ENCODE measurements at places on chromosomes 16 and 17. TPM values are rescaled to one million over a fixed set of nuclear protein-coding genes. Genes with fewer than 3 reads are reported as not detected.

- H3K27ac ChIP-seq, result peak overlapping the region; percentile 63
- peaks cover 17% of the 10 kb centered on the region for H3K36me3 ChIP-seq
- no peak overlapping the region for H3K4me3 ChIP-seq
- no peaks in the 10 kb centered on the region for H3K27me3 ChIP-seq
Measured at GRCh38 chr16:38941-39892, 14.2 kb downstream of the POLR3K start.

DNA sequence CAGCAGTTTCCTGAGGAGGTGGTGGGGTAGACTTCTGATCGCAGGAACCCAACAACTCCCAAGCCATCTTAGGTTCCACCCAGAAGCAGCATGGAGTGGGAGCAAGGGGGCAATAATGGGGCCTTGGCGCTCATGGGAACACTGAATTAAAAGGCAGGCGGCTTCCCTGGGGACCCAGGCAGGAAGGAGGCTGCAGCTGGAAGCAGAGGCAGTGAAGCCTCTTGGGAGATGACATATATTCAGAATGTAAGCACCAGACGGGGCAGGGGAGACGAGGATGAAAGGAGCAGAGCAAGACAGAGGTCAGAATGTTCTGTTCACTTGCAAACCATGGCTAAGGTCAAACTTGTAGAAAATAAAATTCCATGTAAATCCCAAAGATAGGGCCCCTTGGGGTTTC lies 2.9 kb downstream of the HIGD1B start:
- no peak overlapping the region for H3K27ac ChIP-seq
- no peaks in the 10 kb centered on the region for H3K27me3 ChIP-seq
- peaks cover 13% of the 10 kb centered on the region for H3K36me3 ChIP-seq
- DNase-seq, result no peak
- no peak overlapping the region for H3K4me3 ChIP-seq
- H3K4me1 ChIP-seq, result no peaks in the 10 kb centered on the region

DNA sequence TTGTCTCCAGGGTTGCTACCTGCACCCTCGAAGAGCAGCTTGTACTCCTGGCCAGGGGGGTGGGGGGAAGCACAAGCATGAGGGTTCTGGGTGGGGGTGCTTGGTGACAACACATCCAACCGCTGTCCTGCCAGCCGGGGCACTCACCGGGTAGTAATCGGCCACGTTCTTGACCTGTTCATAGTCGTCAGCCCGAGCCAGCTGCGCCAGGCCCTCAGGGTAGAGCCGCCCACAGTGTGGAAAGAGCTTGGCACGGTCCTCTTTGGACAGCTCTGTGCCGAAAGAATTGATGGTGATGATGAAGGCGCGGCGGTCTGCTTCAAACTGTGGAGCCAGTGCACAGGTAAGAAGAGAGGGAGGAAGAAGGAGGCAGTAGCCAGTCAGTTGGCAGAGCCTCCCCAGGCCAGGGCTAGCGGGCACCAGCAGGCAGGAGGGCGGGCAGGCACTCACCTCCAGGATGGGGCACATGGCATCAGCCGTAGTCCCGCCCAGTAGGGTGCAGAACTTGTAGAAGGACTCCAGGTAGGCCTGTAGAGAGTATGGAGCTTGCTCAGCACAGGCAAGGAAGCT lies 8.0 kb downstream of the HSD11B2 start:
- no peak overlapping the region for H3K4me3 ChIP-seq
- no peak for DNase-seq
- no peaks in the 10 kb centered on the region for H3K27me3 ChIP-seq
- H3K27ac ChIP-seq, result no peak overlapping the region
- H3K36me3 ChIP-seq, result peaks cover 45% of the 10 kb centered on the region

The KRT17 gene
- total RNA-seq, result not detected

The HEATR9 gene
- total RNA-seq, result 1.2 TPM
